Keratinocyte (primary cell): ENCODE measurements at places on chromosomes 3 and 15.

DNA sequence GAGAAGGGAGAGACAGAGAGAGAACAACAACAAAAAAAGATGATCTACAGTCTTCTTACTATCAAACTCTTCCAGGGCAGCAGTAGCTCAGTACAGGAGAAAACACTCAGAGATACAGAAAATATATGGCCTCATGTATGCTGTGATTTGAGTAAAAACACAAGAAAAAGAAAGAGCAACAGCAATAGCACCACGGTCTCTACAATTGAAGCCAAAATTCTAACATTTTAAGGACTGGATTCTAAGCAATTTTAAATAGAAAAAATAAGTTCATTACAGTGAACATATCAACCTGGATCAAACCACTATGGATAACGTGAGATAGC is 43.5 kb upstream of the ALCAM start:
- no peak for DNase-seq

- DNase-seq: no peak
These were observed 2.4 kb upstream of the ADGRG7 start for GRCh38 chr3:100606894-100607512.

DNA sequence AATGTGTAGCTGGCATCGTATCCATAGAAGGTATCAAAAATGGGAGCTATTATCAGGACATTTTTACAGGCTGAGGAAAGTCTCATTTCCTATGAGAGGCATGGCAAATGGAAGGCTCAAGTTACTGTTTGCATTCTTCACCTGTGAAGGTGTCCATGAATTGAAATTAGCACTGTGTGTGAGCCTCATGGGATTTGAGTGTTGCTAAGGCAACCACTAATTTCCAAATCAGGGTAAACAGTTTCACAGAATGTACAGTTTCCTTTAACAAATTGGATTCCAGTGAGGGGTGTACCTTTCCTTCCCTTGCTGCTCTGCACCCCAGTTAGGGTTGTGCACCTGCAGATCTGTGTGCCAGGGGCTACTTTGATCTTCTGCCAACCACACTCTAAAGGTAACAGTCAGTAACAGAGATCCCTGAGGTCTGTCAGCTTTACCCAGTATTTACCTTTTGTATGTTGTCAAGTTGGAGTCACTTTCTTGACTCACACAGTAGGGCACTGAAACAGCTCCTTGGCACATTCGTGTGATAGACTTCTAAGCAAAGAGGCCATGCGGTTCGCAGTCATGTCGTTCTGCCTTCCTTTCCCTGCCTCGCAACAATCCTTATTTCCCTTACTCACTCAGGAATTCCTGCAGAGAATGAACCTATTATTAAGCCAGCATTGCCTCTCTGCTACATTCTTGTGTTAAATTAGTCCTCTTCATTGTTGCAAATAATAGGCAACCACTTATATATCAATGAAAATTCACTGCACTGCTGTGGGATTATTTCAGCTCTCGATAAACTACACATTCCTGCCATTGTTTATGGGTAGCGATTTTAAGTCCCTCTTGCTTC is 129.8 kb upstream of the GBE1 start:
- no peak for DNase-seq

- no peak for DNase-seq
These were observed 37.8 kb upstream of the GOLGA6L2 start for GRCh38 chr15:23484870-23485269.

DNA sequence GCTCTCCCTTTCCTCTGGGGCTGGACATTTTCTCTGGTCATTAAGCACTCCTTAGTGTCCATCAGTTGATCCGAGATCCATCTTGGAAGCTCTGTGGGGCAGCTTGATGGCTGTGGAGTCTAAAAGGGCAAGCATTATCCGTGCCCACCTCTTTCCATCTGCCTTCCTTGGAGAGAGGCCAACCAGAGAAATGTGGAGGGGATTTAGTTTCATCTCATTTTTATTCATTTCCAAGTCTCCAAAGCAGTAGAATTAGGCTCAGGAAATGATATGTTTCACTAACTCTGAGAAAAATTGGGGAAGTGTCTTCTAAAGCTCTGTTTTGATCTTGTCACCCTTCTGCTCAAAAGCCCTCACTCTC is 95.9 kb upstream of the KLHL25 start:
- no peak for DNase-seq

- peak; percentile 58 for DNase-seq
These were observed 8.0 kb downstream of the IP6K2 start for GRCh38 chr3:48709051-48709461.
